ENCODE measurements at places on chromosomes 3 and 15.

DNA sequence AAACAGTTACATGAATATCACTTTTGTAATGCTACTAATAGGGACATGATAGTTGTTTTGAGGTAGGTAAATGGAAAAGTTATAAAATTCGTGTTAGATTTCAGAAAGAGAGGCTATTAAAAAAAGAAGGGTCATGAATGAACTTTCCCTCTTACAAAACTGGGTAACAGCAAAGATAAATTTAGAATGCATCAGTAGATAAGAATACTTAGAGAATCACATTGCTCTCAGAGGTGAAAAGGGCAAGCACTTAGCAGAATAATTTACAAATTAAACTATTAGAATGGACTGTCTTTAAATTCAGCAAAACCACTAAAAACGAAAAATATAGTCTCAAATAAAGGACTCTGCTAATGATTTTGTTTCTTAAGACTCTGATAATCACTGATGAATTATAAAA lies 167.2 kb downstream of the PLD1 start:
- DNase-seq: no peak

DNA sequence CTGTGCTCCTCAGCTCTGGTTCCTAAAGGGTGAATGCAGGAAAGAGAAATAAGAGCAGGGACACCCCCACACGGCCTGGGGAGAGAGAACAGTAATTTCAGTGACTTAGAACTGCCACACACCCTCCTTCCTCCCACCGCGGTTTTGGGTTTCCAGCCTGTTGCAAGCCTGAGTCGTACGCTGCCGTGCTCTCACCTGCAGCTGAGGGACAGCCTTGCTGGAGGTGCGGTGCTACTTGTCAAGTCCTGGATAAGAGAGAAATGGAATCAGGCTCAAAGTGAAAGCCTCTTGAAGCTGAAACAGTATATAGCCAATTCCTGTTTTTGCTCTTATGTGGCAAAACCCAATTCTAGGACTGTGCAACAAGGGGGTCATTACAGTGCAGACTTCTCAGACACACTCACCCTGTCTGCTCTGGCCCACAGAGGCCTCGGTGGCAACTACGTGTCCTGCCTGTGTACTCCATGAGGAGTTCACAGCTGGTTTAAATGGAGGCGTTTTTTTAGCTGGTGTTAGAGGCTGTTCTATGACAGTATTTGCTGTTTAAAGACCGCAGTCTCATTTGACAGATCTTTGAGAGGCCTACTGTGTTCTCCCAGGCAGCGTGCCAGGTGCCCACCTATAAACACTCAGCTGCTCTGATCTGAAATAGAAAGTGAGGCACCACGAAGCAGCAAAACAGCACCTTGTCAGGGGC lies 42.9 kb downstream of the TBC1D2B start:
- DNase-seq: no peak

DNA sequence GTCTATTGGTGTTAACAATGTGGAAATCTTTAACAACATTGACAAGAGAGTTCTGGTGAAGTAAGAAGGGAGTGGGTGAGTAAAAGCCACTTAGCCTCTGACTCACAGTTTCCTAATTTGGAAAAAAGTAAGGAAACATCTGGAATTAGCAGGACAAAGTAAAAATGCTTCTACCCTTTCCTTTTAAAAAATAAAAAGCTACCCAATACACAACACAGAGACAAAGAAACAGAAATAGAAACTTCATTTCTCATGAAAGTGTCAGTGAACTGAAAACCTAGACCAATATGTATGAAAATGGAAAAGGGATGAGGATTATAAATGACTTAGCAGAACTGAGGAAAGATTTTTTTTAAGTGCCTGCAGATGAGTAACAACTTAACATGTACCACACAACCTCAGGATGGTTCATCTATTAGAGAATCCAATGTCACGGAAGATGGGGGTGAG lies 65.4 kb downstream of the SSR3 start:
- DNase-seq: no peak

GRCh38 chr3:177026505-177027277 lies 170.6 kb downstream of the TBL1XR1 start:
- DNase-seq: no peak

DNA sequence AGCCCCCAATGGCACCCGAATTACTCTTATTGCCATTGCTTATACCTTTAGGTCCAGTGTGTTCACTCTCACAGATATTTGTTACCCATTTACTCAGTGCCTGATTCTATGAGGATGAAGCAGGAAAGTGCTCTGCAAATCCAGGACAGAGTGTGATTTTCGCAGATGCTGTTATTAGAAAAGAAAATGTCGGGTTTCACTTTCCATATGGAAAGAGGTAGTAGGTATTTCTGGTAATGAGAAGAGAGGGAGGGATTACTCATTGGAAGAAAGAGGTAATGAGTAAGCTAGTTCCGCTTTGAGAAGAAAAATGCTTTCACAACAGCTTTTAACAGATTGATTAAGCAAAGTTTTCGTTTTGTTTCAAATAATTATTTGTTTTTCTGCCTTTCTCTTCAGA lies 336.3 kb upstream of the CFAP20DC start:
- DNase-seq: no peak

- no peak for DNase-seq
Measured at GRCh38 chr15:34275721-34276120, 50.9 kb downstream of the EMC4 start.

GRCh38 chr3:191238321-191238817 lies 39.3 kb downstream of the OSTN start:
- no peak for DNase-seq

- no peak for DNase-seq
Measured at GRCh38 chr3:18562364-18563154, 137.4 kb upstream of the SATB1 start.

DNA sequence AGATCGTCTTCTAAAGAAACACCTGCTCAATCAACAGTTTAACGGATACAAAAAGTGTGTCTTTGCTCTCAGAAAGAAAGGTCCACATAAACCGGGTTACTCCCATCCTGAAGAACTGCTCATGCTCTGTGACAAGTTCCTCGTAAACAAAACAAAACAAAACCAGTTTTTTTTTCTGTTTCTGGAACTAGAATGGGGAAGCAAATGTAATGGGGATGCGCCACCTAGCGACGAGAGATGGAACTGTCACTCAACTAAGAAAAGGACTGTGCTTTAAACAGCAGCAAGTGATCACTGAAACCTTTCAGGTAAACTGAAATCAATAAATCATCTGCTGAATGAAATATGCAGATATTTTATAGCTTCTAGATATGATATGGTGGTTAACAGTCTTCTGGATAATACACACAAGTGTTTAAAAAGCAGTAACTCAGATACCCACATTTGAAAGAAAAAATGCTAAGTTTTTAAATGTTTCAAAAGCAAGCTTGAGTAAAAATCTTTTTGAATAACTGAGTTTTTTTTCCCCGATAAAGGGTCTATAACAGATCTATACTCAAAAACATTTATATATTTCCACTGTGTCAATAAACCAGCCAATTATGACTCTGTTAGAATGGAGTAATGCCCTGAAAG lies 10.9 kb downstream of the TM2D3 start:
- DNase-seq: no peak

DNA sequence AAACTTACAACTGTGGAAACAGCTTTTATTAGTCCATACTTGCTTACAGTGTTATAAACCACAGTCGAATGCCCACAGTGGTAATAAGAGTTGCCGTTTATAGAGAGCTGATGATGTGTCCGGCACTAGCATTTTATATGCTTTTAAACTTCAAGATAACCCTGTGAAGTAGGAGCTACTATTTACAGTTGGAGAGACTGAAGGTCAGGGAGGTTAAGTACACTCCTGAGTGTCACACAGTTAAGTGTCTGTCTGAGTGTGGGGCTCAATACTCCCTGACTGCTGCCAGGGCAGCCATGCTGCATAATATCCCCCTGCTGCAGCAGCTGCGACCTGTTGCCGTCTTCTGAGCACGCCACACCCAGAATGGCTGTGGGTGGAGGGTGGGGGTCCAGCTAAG lies 89.9 kb upstream of the TNFAIP8L3 start:
- no peak for DNase-seq

DNA sequence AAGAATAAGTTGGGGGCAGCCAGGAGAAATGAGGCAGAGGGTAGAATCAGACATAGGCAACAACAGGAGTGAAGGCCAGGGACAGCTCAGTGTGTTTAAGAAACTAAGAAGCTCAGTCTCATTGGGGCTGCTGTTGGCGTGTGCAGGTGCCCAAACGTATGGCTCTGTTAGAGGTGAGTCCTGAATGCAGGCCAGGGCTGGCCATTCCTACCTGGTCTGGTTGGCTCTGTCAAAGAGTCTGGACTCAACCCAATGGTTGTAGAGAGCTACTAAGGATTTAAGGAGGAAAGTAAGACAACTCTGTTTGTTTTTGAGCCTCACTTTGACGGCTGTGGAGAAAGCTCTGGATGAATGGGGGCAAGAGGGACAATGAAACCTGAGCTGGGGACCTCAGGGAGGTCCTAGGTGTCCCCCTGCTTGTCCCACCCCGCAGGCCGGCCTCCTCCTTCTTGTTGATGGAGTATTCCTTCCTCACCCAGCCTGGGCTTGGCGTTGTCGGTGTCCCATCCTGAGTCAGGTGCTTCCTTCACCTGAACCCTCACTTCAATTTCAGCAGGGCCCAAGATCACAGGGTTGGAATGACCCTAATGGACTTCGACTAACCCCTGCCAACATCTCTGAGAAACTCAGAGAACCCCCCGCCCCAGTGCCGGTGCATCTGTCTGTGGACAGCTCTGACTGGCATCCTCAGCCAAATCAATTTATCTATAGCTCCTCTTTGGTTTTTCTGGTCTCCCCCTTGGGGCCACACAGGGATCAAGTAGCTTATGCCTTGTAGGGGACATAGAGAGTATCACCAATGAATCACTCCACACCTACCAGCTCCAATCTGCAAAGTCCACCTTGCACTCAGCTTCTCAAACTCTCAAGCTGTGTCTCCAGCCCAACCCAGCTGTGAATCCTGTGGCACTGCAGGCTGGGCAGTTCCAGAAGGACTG lies 8.3 kb downstream of the ITGA11 start:
- no peak for DNase-seq

GRCh38 chr15:100940767-100941379 lies 21.7 kb downstream of the LRRK1 start:
- DNase-seq: no peak

DNA sequence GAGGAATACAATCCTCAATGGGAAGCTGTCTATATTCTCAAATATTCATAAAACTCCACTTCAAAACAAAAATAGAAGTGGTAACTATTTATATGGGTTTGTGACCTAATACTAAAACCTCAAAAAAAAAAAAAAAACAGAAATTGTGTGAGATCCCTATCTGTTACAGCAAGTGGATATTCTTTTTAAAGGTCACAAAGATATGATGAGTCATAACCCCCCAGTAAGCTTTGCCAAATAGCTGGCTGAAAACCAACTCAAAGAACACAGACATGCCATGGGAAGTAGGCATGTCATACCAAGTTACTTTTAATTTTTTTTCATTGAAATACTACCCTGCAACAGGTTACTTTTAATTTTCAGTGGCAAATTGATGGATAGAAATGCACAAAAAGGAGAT lies 62.5 kb downstream of the CBLB start:
- no peak for DNase-seq

GRCh38 chr15:83318861-83319415 lies 34.5 kb upstream of the BNC1 start:
- no peak for DNase-seq

DNA sequence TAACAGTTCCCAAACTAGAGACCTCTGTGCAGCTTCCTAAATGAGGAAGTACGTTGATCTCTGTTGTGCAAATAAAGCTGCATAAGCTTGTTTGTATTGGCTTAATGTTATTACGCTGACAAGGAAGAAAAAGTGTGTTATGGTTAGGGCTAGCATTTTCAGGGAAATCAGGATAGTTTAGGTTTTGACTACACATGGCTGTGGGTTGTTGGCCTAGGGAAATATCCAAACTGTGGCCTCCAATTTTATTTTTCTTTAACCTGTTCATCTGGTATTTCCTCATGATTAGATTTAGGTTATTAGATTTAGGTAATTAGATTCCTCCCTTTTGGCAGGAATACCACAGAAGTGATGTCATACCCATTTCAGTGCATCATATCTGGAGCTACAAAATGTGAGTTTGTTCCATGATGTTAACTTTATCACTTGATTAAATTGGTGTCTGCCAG lies 8.7 kb upstream of the MCCC1 start:
- no peak for DNase-seq

DNA sequence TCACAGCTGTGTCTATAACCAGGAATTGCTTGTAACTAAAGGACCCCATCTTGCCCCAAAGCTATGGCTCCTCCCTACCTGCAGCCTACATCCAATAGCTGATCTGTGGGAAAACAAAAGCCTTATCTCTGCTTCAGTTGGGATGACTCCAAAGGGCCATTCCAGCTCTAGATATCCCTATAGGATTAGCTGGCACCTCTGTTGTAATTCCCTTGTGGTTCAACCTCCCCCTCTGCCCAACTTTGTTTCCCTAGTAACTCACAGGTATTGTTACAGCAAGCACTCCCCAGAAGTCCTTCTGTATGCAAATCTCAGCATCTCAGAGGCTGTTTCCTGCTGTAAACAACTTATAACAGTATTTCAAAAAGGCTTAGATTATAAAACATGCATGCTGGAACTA lies 478.6 kb downstream of the AGBL1 start:
- DNase-seq: no peak

DNA sequence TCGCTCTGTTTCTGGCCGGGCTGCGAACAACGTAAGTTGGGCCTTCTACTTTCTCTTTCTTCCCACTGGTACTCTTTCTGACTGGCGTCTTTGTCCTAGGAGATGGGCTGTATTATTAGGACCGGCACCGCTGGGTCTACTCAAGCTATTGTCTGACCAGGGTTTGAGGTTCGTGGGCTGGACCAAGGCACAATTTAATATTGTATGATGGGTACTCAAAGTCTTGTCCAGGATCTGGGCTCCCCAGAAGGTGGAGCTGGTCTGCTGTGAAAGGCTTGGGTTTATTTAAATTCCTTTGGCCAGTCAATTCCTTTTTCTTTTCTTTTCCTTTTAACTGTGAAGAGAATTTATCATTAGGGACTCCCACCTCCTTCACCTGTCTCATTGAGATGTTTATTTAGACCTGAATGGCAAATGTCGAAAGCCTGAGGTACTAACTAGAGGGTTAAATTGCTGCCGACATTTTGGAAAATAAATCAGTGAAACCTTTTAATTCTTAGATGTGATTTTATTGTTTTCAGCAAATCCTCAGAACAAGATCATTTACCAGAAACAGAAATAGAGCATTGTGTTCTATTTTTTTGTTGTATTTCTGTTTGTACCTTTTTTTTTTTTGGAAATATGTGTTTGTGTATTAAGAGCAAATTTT lies 410 bp downstream of the LRRC49 start:
- no peak for DNase-seq

DNA sequence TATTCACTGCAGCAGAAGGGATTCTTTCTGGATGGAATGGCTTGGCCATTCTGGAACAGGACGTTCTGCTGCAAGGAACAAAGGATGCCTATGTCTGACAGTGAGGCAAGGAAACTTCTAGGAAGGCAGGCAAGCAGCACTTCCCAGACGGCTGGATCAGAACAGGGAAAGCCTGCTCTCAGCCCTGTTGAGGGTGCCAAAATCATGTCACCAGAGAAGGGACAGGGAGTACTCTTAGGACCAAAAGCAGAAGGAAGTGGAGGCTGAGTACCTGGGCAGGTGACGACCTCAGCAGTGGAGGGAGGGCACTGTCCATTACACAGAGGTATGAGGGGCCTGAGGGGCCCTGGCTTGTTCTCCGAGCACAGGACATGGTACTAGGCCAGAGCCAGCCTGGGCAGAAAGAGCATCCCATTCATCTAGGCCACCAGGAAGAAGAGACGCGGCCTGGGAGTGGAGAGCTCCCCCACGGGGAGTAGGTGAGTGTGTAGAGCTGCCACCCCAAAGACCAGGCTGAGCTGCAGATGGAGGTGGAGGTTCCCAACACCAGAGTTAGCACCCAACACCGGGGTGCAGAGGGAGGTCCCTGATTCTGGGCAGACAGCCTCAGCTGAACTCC lies 9.6 kb downstream of the KLF15 start:
- no peak for DNase-seq
